ENCODE measurements at places on chromosomes 2 and 18.

DNA sequence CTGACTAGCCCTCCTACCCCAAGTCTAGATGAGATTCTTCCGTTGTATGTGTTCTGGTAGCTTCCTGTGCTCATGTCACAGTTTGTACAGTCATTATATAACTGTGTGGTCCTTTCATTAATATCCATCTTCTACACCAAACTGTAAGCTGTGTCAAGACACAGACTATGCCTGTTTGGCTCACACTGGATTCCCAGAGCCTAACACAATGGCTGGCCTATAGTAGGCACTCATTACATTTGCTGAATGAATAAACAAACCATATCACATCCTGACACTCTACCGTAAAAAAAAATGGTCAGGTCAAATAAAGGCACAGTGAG lies 72.6 kb downstream of the ANKRD44 start:
- DNase-seq, result no peak

DNA sequence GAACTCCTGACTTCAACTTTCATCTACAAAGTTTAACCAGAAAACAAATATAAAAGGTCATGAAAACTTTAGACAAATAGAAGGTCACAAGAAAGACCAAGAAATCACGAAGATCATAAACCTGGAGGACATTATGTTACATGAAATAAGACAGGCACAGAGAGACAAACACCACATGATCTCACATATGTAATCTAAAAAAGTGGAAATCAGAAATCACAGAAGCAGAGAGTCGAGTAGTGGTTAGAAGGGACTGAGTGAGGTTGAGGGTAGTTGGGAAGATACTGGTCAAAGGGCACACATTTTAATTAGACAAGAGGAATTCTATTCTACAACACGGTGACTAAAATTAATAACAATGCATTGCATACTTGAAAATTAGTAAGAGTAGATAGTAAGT lies 1.4 kb downstream of the GCFC2 start:
- no peak for DNase-seq

DNA sequence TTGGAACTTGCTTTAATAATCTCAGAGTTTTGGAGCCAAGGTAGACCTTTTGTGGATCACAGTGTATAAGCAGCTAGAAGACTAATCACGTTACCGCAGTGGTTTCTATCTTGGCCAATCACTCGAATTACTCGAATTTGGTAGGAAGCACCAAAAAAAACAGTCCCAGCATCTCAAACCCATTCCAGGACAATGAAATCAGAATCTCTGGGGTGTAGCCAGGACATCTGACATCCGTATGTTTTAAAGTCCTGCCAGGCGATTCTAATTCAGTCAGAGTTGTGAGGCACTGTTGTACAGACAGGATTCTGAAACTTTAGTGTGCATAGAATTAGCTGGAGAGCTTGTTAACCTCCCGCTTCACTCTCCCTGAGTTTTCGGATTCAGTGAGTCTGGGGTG lies 30.8 kb downstream of the GRHL1 start:
- DNase-seq, result no peak

GRCh38 chr2:99933894-99934650 lies 208.3 kb downstream of the AFF3 start:
- DNase-seq, result no peak

DNA sequence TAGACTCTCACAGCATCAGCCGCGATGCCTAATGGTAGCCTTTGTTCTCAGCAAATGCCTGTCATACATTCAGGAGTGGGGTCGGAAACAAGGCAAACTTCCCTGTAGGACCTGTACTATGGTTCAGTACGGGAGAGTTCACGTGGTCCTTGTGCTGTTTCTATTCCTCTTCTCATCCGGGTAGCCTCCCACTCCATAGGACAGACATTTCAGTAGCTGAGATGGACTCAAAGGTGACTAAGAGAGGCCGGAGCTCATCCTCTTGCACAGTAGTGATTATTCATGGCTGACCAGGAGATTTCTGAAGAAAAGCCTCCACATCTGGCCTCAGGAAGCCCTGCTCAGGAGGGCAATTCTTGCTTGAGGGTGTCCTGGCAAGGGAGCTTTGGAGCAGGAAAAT lies 117.8 kb upstream of the SPRED2 start:
- no peak for DNase-seq

GRCh38 chr2:145412155-145412554 lies 892.2 kb upstream of the ZEB2 start:
- DNase-seq, result no peak

DNA sequence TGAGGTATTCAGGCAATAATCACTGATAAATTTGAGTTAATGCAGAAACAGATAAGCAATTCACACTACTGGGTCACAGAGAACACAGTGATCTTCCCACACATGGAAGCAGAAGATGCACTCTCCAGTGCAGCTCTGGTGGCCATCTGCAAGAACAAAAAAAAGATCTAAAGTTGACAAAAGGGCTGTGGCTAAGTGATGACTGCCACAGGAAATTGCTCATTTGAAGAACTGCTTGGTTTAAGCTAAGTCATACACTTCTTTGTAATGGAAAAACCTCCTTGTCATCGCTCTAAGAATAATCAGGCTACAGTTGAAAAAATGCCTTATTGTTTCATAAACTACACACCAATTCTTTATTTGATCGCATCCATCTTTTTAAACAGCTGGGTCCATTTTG lies 115.1 kb downstream of the DTNB start:
- no peak for DNase-seq

DNA sequence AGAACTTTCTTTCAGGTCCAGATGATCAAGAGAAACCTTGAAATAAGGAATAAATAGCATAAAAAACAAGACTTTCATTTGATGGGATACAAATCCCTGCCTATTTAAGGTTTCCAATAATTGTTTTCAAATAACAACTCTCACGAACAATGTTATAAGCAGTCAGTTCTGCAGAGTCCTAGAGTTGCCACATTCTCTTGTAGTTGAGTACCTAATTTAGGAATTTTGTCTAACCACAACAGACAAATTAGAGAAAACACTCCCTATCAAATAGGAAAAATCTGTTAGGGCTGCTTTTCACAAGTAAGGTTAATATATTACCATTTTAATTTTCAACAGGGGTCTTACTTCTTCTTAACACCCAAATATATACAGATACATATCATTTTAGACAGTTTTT lies 130.1 kb upstream of the CDH20 start:
- DNase-seq, result no peak

DNA sequence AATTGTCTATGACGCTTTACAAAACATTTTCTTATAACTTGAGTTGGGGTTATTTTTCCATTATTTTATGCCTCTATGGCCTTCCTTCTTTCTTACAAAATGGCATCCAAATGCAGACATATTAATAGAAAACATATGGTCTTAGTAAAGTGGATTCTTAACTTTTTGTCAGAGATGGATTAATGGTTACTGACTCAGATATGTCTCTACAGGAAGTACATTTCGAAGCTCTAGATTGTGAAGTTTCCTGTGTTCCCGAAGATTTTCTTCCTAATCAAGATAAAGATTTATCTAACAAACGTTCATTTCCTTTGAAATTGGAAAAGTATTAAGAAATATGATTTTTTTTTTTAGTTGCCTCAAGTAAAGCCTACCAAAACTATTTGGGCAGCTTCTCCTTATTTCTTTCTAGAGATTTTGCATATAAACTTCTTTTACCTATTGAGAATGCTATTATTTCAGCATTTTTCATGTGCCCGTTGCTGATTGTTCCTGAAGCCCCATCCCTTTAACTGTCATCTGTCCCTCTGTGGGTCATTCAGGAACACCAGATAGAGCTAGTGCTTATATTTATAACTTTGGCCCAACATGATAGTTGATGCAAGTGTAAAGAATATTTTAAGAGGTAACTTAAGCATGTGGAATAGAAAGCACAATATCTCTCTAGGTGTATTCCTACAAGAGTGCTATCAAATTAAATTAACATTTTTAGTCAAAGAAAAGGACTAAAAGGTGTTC lies 498.0 kb downstream of the CCDC85A start:
- no peak for DNase-seq

DNA sequence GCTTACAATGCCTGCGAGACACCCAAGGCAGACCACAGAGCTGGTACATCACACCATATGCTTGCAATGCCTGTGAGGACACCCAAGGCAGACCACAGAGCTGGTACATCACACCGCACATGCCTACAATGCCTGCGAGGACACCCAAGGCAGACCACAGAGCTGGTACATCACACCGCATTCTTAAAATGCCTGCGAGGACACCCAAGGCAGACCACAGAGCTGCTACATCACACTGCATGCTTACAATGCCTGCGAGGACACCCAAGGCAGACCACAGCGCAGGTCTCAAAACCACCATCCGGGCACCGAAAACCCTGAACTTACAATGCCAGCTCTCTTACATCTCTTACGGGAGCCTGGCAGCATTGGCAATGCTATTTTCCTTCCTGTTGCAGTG lies 799.6 kb downstream of the GALR1 start:
- no peak for DNase-seq

DNA sequence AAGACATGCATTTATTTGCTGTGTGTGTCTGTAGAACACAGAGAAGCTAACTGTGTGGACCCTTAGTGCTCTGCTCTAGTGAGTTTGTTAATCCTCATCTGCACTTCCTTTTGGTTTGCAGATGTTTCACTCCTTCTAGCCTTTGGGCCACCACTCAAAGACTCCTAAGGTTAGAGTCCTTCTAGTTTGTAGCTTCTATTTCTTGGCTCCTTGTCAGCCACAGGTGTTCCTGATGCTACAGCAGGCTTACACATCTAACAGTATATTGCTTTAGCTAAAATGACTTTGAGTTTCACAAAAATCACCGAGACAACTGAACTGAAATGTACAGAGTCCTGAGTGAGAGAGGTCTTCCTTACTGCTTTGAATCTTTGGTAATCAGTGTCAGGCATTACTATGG lies 551.4 kb downstream of the NRXN1 start:
- no peak for DNase-seq

DNA sequence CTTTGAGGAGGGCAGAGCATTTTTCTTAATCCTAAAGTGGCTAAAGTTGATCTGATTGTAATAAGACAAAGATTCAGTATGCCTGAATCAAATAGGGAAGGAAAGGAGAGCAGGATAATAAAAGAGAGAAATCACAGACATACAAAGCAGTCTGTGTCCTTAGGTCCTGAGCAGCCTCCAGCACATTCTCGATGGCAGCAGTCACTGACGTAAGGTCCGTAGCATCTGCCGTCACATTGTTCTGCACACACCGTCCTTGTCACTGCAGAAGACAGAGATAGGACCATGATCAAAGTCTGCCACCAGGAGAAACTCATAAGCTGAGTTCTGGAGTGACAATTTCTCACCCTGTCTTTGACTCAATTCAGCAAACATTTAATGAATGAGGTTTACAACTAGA lies 813.7 kb downstream of the ERBB4 start:
- DNase-seq, result no peak

DNA sequence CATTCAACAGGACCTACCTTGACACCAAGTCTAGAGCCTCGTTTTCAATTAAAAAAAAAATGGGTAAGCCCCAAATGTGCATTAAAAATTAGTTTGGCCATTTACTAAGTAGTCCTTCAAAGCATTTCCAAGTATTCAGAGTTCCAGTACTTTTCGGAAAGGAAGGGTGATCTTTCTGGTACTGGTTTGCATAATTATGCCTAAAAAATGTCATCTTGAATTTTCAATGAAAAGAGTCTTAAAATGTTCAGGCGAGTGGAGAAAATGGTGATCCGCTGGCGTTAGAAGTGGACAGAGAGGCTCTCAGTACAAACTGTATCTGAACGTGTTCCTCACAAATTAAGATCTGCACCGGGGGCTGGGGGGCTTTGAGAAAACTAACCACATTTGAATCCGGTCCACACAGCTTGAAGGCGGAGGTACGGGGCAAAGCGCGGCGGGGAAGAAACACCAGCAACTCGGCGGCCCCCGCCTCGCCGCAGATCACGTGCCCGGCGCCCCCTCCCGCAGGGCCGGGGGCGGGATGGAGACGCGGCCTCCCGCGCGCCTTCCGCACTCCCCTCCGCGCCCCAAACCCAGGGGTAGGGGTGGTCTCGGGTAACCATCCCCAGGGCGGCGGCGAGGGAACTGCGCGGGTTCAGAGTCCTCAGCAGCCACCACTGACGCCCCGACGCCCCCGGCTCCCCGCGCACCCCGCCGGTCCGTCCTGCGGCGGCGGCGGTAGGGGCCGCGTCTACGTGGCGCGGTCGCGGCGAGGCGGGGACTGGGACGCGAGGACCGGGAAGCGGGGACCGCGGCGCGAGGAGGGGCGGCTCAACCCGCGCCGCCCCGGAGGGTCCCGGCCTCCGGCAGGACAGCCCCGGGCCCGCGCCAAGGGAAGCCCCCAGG lies 564 bp downstream of the LPIN2 start:
- DNase-seq, result no peak

- DNase-seq, result no peak
These were observed 190.3 kb upstream of the SLC8A1 start for GRCh38 chr2:40642237-40642636.

DNA sequence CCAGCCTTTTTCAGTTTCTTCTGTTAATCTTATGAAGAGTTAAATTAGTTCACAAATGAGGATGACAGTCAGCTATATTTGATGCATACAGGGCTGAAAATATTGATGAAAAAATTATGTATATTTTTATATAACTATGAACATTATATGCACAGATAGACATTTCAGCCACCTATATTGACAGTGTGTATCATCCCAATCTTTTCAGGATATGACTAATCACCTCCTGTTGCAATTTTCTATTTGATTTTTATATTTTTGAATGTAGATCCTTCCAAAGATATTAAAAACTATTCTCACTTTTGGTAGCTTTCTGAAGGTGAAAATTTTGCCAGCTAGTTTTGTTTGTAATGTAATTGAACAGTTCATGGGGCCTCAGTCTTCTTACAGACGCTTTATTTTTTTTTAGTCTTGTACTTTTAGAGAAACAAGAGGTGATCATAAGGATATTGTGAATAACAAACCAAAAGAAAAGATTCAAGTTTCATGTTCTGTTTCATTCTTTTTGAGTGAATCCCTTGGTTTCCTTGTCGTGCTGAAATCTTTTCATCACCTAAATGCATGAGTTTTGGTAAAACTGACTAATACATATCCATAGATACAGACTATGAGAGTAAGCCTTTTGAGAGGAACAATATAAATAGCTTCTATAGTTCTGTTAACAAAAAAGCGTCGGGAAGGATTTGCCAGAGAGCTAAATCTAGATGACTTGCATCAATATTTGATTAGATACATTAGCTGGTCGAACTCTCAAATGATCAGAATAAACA lies 123.1 kb downstream of the ARHGAP15 start:
- DNase-seq, result no peak

- DNase-seq, result no peak
These were observed 600.5 kb upstream of the SYT4 start for GRCh38 chr18:43877616-43878321.

- no peak for DNase-seq
These were observed 66.4 kb downstream of the BABAM2 start for GRCh38 chr2:27956888-27957287.

- DNase-seq, result no peak
These were observed 11.0 kb downstream of the SLC4A3 start for GRCh38 chr2:219638217-219638947.

DNA sequence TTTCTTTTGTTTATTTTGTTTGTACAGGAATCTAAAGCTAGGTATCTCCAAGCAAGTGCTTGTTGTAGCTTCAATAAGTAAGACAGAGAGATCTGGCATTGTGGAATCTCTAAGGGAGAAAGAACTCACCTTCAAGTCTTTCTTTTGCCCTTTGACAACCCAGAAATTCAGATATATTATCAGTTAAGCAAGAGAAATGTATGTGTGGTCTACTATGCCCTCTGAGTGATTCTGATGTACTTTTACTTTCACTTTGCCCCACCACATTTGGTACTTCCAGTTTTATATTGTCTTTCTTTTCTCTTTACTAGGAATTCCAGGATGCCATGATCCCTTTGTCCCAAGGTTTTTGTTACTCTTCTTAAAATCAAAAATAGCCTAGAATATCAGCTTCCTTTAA lies 259.6 kb upstream of the PIK3C3 start:
- DNase-seq, result no peak

All from D721Med (cell line).